ENCODE measurements at places on chromosomes 13 and 19.

DNA sequence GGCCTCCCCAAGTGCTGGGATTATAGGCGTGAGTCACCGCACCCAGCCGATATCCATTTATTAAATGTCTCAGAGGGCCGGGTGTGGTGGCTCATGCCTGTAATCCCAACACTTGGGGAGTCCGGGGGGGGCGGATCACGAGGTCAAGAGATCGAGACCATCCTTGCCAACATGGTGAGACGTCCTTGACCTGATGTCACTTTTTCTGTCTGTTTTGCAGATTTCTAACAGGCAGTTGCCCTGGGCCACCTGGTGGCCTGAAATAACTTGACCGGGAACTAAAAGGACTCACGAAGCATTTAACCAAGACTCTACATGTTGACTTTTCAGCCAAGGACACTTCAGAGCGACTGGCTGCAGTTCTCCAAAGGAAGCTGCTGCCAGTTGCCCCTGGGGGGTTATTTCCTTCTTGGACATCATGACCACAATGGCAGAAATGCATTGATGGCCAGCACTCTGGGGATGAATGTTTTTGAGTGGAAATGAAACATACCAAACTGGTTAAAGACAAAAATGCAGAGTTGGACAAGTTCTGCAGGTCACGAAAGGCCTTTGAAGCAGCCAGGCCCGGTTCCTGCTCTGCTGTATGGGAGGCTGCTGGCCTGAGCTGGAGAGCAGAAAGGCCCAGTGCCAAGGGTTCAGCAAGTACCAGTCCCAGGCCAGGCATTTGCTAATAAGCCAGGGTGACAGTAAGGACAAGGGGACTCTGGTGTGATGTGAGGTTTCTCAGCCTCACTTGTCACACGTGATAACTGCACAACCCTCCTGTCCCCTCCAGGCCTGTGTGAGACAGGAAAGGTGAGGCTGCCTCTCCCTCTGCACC, 8.3 kb downstream of the ZNF837 start:
- DNase-seq, result no peak

- DNase-seq, result no peak
Measured at GRCh38 chr19:49502866-49503581, 6.8 kb downstream of the RPS11 start.

DNA sequence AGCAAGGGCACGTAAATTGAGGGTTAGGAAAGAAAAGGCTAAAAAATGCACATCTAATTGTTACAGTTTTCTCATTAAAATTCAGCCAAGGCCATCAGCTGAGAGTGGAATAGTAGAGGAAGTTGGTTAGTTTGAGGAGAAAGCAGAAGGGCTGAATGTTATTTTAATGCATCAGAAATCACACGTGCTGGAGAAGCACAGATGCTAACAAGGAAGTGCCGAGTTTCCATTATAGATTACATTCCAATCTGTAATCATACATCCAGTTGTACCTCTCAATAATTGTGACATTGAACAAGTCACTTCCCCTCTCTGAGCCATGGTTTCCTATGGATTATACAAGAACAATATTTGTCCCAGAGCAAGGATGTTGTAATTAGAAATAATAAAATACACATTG, 25.1 kb downstream of the FPR3 start:
- DNase-seq, result no peak

GRCh38 chr19:1469255-1470054, 9.6 kb downstream of the C19orf25 start:
- no peak for DNase-seq

DNA sequence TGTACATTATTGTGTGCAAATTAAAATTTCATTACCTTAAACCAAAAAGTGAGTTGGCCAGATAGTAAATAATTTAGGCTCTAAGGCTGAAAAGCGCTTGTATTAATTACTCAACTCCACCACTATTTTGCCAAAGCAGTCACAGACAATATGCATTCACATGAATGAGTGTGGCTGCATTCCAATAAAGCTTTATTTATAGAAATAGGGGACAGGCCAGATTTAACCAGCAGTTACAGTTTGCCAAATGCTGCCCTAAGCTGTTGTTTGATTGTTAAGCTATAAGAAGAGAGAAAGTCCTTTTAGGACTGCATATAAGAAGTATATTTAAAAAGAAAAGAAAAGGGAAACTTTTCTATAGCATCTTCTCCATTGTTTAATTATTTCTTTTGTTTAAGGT, 342.6 kb downstream of the ITGBL1 start:
- no peak for DNase-seq

Measured in hematopoietic multipotent progenitor cell treated with erythropoietin and hydrocortisone succinate and interleukin-3 and kit ligand, for 15 days (in vitro differentiated cells).